ENCODE measurements at places on chromosomes 1 and 21. TPM values are rescaled to one million over a fixed set of nuclear protein-coding genes. Genes with fewer than 3 reads are reported as not detected.

Gene TTC22
- 0.36 TPM for total RNA-seq

Gene PLA2G2C
- 0.36 TPM for total RNA-seq

Gene DIO1
- total RNA-seq = not detected

Gene SPRR2B
- total RNA-seq = not detected

Gene MYOM3
- total RNA-seq = 0.62 TPM

Gene OR2W3
- total RNA-seq = 6.3 TPM

Gene PRR9
- not detected for total RNA-seq

Gene KCNE1
- 2.5 TPM for total RNA-seq

Gene VCAM1
- 36.2 TPM for total RNA-seq

GRCh38 chr1:171841931-171842761 lies 848 bp downstream of the DNM3 start:
- DNase-seq = peak; percentile 58

DNA sequence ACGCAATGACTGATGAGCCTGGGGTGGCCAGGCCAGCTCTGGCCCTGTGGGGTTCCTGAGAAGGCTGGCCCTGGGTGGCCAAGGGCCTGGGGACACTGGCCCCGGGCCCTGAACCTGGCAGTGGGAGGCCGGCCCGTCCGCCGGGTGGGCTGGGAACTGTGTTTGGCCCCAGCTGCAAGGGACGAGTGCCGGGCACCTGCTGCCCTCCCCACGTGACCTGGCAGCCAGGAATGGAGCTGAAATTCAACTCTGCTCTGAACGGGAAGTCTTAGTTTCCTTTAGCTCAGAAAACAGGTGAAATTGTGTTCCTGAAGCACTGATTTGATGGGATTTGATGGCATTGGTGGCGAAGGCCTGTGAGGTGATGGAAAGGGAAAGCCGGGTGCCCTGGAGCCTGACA lies 8.2 kb upstream of the TTLL10 start:
- no peak for DNase-seq

DNA sequence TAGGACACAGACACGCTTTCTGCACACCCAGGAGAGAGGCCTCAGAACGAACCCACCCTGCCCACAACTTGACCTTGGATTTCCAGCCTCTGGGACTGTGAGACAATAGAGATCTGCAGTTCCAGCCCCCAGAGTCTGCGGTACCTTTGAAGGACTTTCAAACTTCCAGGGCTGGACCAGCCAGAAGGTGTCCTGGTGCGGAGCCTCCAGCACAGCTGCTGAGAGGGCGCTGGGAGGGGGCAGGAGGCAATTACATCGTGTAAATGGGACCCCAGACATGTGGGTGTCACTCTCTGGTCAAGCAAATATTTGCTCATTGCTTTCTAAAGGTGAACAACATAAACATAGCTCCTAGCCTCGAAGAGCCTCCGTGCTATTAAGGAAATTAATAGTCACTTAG lies 58.7 kb upstream of the ACTRT2 start:
- DNase-seq = peak; percentile 32

DNA sequence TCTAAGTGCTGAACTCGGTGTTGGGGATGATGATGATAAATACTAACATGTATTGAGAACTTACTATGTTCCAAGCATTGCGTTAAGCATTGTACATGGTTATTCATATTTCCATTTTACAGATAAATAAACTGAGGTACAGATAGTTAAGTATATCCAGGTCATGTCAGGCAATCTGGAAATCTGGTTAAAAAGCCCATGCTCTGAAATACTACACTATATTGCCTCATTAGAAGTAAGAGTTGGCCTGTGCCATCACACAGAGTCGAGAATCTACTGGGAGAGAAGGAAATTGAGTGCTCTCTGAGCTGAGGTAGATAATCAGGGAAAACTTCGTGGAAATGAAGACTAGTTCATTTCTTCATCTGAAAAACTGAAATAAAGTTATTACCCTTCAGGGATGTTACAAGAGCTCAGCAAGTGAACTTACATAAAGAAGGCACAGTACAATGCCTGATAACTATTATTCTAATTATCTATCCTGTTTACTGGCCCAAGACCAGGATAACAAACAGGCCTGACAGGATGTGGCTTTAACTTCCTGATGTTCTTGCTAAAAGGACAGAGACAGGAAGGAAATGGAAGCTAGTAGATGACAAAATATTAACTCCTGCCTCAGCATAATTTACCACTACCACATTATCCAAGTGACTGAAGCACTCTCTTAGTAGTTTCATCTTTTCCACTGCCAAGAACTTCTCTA lies 85.6 kb downstream of the EPS15 start:
- no peak for DNase-seq

DNA sequence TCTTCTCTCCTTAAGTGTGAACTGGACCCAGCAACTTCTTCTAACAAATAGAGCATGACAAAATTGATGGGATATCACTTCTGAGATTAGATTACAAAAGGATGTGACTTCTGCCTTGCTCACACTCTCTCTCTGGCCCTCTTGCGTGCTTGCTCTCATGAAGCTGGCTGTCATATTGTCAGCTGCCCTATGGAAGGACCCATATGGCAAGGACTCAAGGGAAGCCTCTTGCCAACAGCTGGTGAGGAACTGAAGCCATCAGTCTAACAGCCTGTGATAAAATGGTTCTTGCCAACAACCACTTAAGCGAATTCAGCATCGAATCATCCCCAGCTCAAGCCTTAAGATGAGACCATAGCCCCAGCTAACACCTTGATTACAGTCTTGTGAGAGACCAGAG lies 4.8 kb upstream of the TLR5 start:
- DNase-seq = no peak

GRCh38 chr1:116232989-116233514 lies 121.9 kb downstream of the MAB21L3 start:
- no peak for DNase-seq

- no peak for DNase-seq
Observed at GRCh38 chr1:195594322-195594721, 1013.9 kb downstream of the KCNT2 start.

DNA sequence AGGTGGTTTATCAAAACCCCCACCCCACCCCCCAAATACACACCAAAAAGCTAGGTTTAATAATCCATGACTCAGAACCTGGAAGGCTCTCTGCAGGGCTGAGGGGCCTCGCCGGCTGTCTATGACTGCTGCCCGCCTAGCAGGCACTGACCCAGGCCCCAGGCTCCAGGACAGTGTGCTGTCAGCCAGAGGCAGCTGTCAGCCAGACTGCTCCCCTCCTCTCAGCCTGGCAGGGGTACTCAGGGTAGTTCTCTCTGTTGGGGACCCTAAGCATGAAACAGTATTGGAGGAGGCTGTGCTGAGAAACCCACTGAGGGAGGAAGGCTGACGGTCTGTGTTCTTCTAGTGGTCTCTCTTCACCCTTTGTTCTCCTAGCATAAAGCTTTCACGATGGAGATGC lies 90.3 kb downstream of the CCDC185 start:
- DNase-seq = no peak

DNA sequence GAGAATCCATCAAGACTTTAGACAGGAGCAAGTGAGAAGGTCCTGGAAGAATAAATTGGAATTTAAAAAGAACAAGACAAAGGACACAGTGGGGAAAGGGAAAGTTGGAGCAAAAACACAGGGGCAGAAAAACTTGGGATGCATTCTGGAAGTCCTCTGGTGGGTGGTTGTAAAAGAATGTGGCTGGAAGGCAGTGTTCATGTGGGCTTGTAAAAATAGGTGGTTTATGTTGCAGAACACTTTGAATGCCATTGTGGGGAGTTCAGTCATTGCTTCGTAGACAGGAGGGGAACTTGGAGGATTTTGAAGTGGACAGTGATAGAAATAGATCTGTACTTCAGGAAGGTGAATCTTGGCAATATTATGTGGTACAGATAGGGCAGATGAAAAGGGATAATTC lies 15.2 kb downstream of the KIF1B start:
- no peak for DNase-seq

GRCh38 chr1:222329493-222330045 lies 218.3 kb downstream of the HHIPL2 start:
- DNase-seq = no peak

- DNase-seq = no peak
Observed at GRCh38 chr21:18245464-18245967, 883 bp downstream of the CHODL start.

DNA sequence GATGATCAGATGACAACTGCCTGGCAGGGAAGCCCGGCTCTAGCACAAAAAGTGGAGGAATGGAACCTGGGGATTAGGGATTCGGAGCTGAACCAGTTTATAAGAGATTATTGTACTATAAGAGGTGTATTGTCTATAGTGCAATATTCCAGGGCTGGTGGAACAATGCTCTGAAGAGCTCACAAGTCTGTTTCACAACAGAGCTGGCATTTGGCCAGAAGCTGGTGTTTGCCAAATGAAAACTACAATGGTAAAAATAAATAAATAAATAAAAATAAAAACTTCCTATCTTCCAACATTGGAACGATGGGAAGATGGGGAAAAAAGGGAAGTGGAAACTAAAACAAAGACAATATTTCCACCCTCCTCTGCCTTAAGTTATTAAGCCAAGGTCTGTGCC lies 73.5 kb downstream of the CHODL start:
- DNase-seq = no peak

DNA sequence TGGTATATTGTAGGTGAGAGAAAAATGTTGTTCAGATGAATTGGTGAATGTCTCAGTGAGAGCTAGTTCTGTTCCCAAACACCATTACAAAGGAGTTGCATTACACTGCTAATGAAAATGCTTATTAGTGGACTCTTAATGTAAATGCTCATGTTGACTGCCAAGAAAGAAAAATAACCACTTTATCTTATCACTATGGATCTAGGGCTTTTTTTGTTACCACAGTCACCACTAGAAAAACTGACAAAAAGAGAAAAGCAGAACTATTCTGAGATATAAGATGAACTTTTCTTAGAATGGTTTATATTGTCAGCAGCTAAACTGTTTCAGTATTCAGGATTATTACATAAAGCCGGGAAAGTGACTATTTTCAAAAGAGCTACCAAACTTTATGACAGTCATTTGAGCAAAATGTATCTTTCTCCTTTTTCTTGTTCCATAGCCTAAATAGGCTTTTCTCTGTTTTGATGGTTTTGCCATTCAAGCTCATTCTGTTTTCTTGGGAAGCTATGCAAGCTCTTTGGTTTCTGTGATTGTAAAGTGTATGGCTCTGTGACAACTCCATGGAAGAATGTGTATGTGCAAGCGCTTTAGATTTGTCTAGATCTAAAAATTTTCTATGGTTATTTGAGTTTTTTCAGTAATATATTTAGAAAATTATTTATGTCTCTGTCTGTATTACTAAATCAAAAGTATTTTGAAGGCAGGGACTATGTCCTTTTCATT lies 64.2 kb upstream of the DPH5 start:
- no peak for DNase-seq

Data from sciatic nerve (tissue), 2 donors.